ENCODE measurements at places on chromosomes 2 and 18. TPM values are rescaled to one million over a fixed set of nuclear protein-coding genes. Genes with fewer than 3 reads are reported as not detected.

CENPA gene
- total RNA-seq, result 7.8 TPM

ITGAV gene
- 138 TPM for total RNA-seq

ITPRIPL1 gene
- 2.0 TPM for total RNA-seq

AGXT gene
- total RNA-seq, result not detected

EVX2 gene
- not detected for total RNA-seq

GNAL gene
- total RNA-seq, result under 0.01 TPM

FZD7 gene
- total RNA-seq, result under 0.01 TPM

WDR43 gene
- total RNA-seq, result 51.6 TPM

AFF3 gene
- under 0.01 TPM for total RNA-seq

POU3F3 gene
- not detected for total RNA-seq

NXPH2 gene
- not detected for total RNA-seq

HRH4 gene
- total RNA-seq, result not detected

MEP1B gene
- total RNA-seq, result not detected

FAM161A gene
- 0.99 TPM for total RNA-seq

METTL21A gene
- total RNA-seq, result 19.4 TPM

SETBP1 gene
- total RNA-seq, result 1.1 TPM

PXDN gene
- 179 TPM for total RNA-seq

ALS2 gene
- 18.7 TPM for total RNA-seq

DSG4 gene
- not detected for total RNA-seq

LOXHD1 gene
- not detected for total RNA-seq

ZC3H8 gene
- 4.2 TPM for total RNA-seq

ALPI gene
- not detected for total RNA-seq

LIMS2 gene
- 5.0 TPM for total RNA-seq

POTEJ gene
- total RNA-seq, result 0.60 TPM

SCN1A gene
- not detected for total RNA-seq

RNU2-63P gene
- total RNA-seq, result 70.8 TPM

ATP8B1 gene
- total RNA-seq, result 10.5 TPM

IL36RN gene
- total RNA-seq, result not detected

CFC1 gene
- not detected for total RNA-seq

RIF1 gene
- 24.8 TPM for total RNA-seq

GCKR gene
- total RNA-seq, result not detected

MAP2 gene
- 0.79 TPM for total RNA-seq

DNAH6 gene
- total RNA-seq, result under 0.01 TPM

CD8B2 gene
- total RNA-seq, result not detected

ANKAR gene
- 4.1 TPM for total RNA-seq

AQP12B gene
- total RNA-seq, result not detected

PRSS56 gene
- not detected for total RNA-seq

ARHGAP25 gene
- total RNA-seq, result 8.9 TPM

TCF23 gene
- total RNA-seq, result not detected
